A549 treated with RU486 at 1 μM for 4 hours (cell line): ENCODE measurements at places on chromosomes 2 and 18. TPM values are rescaled to one million over a fixed set of nuclear protein-coding genes. Genes with fewer than 3 reads are reported as not detected.

CKAP2L gene
- total RNA-seq: 8.6 to 19.4 TPM (median 14.2 TPM) in 5 replicates

PRKCE gene
- total RNA-seq: 8.9 to 11.4 TPM (median 9.5 TPM) in 5 replicates

KCNG2 gene
- total RNA-seq: not detected in 5 replicates

SLC39A6 gene
- 37.1 to 56.6 TPM (median 54.6 TPM) in 5 replicates for total RNA-seq

RAPH1 gene
- total RNA-seq: 5.6 to 6.8 TPM (median 6.4 TPM) in 5 replicates

PAX8 gene
- total RNA-seq: 0.54 to 1.2 TPM (median 1.1 TPM) in 5 replicates

PLCL1 gene
- not detected in 5 replicates for total RNA-seq

GATA6 gene
- 2.0 to 2.9 TPM (median 2.6 TPM) in 5 replicates for total RNA-seq

RSAD2 gene
- total RNA-seq: 0.16 to 0.67 TPM (median 0.26 TPM) in 5 replicates

GKN1 gene
- 0.34 to 1.2 TPM (median 0.54 TPM) in 5 replicates for total RNA-seq

COL5A2 gene
- 42.3 to 87.6 TPM (median 74.8 TPM) in 5 replicates for total RNA-seq

ABCG8 gene
- total RNA-seq: not detected in 5 replicates

SDC1 gene
- total RNA-seq: 151 to 223 TPM (median 171 TPM) in 5 replicates

ONECUT2 gene
- total RNA-seq: 0.21 to 0.48 TPM (median 0.37 TPM) in 5 replicates

AAK1 gene
- total RNA-seq: 11.0 to 18.8 TPM (median 16.9 TPM) in 5 replicates

GREB1L gene
- total RNA-seq: 0.95 to 2.5 TPM (median 2.3 TPM) in 5 replicates

LYG1 gene
- 1.1 to 1.8 TPM (median 1.5 TPM) in 5 replicates for total RNA-seq

TIA1 gene
- total RNA-seq: 46.1 to 54.8 TPM (median 48.1 TPM) in 5 replicates

PTPRN gene
- 0.87 to 2.0 TPM (median 1.3 TPM) in 5 replicates for total RNA-seq

OSBPL1A gene
- 11.3 to 16.2 TPM (median 11.8 TPM) in 5 replicates for total RNA-seq

TMEM237 gene
- 15.7 to 20.3 TPM (median 19.6 TPM) in 5 replicates for total RNA-seq

OBSL1 gene
- total RNA-seq: 17.0 to 24.0 TPM (median 20.1 TPM) in 5 replicates

FAM124B gene
- 0.06 TPM in 1 of 5 replicates, not detected in the others for total RNA-seq

MIB1 gene
- total RNA-seq: 3.7 to 10.7 TPM (median 9.7 TPM) in 5 replicates

DNAH6 gene
- 0.09 to 0.19 TPM (median 0.11 TPM) in 4 of 5 replicates, not detected in the other for total RNA-seq

ANKRD39 gene
- total RNA-seq: 19.9 to 23.2 TPM (median 21.7 TPM) in 5 replicates

SIGLEC15 gene
- total RNA-seq: 0.07 to 0.08 TPM (median 0.07 TPM) in 3 of 5 replicates, not detected in the others

HOXD10 gene
- total RNA-seq: 5.5 to 7.4 TPM (median 7.3 TPM) in 5 replicates

SATB2 gene
- 3.1 to 3.7 TPM (median 3.6 TPM) in 5 replicates for total RNA-seq

CHRND gene
- not detected in 5 replicates for total RNA-seq

SERPINB3 gene
- total RNA-seq: 0.09 to 0.21 TPM (median 0.14 TPM) in 3 of 5 replicates, not detected in the others

RAMP1 gene
- not detected in 5 replicates for total RNA-seq

DCTN1 gene
- total RNA-seq: 104 to 150 TPM (median 150 TPM) in 5 replicates

RGPD6 gene
- 5.3 to 12.2 TPM (median 9.9 TPM) in 5 replicates for total RNA-seq

DPP10 gene
- not detected in 5 replicates for total RNA-seq

DNAJC5G gene
- not detected in 5 replicates for total RNA-seq

LMAN1 gene
- 17.8 to 46.1 TPM (median 34.3 TPM) in 5 replicates for total RNA-seq

DIPK1C gene
- total RNA-seq: not detected in 5 replicates

INPP5D gene
- total RNA-seq: 0.43 to 1.4 TPM (median 0.51 TPM) in 5 replicates

ANKRD30B gene
- total RNA-seq: not detected in 5 replicates

LRP1B gene
- total RNA-seq: 0.01 TPM in 1 of 5 replicates, not detected in the others

TEX44 gene
- not detected in 5 replicates for total RNA-seq

GPD2 gene
- 24.1 to 45.1 TPM (median 24.7 TPM) in 5 replicates for total RNA-seq

CCDC102B gene
- 0.28 to 0.88 TPM (median 0.61 TPM) in 4 of 5 replicates, not detected in the other for total RNA-seq

ATP6V1C2 gene
- total RNA-seq: 0.06 to 0.30 TPM (median 0.14 TPM) in 5 replicates
